ENCODE measurements at places on chromosomes 1 and 21.

DNA sequence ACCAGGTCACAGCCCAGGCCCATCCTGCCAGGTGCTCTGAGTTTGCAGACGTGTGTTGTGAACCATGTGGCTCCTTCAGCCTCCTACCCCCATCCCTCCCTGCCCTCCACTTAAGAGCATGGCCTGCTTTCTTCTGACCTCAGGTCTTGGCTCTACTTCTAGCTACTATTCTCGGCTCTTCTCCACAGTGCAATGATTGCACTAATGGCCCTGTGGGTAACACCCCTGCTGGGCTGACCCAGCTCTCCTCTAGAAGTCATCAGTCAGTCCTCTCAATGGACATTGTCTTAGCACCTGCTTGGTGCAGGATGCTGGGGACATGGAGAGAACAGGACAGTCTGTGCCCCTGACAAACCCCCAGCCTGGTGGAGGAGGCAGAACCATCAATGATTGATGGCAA, 22.2 kb upstream of the IFFO2 start:
- no peak for DNase-seq

GRCh38 chr1:66519992-66520391, 14.0 kb upstream of the SGIP1 start:
- no peak for DNase-seq

DNA sequence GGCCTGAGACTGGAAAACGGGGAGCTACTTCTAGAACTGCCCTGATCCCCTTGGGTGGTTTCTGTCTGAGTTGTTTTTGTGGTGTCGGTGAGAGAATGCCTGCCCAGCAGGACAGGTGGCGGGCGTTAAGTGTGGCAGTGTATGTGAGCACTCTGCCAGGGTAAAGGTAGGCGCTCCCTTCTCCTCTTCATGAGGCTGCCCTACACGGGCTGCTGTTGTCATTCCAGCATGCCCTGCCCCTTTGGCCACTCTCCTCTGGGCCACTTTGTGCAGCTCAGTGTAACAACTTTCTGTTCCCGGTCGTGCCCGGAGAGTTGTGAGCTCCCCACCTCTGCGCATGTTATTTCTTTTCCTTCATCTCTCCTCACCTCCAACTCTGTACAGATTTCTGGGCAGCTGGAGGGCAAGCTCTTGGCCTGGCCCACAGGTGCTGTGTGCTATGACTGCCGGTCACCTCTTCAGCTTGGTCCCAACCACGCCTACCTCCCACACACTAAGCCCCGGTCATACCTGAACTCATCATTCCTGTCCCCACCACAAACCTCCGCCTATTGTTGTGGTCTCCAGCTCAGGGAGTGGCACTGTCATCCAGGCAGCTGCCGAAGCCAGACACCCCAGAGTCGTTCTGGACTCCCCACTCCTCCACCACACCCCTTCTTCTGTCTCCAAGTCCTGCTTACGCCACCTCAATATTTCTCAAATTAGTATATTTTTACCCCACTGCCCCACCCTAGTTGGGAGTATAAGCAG, 69.0 kb downstream of the GADD45A start:
- no peak for DNase-seq

DNA sequence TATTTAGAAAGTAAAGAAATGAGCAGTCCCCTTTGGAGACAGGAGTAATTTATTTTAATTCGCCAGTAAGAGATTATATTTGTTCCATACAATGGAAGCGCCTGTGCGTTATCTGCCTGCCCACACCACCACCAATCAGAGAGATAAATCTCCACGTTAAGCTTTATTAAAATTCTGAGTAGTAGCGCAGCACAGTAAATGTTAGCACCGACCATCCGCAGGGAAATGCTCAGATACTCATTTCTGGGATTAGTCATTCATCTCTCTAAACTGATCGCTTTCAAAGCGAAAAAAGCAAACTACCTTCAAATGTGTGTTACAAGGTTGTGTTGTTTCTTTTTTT, 1.2 kb downstream of the ETS2 start:
- no peak for DNase-seq

DNA sequence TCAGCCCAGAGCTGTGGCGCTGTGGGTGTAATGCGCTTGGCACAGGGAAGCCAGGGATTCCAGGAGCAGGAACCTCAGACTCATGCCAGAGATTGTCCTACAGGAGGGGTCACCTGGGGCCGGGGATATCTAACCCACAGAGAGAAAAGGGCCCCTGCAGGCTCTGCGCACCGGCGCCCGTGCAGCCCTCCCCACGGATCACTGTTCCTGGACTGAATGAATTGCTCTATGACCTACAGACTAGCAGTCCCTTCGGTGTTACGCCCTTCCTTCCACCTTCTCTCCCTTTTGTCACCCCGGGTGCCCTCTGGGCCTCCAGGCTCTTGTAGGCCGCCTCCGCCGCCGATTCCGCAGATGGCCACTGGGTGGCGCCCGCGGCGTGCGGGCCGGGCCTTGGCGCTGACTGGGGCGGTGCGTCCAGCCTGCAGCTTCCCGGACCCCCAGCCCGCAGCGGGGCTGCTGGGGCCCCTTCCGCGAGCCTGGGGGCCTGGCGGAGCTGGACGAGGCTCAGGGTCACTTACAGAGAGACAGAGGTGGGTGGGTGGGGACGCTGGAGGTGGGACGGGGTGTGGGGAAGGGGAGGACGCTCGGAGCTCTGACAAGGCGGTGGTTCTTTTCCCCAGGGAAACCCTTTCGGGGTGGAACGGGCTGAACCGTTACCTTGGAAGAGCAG, 101.3 kb downstream of the IER5 start:
- DNase-seq, result peak; percentile 63

GRCh38 chr21:42746593-42747275, 93.3 kb downstream of the PDE9A start:
- DNase-seq, result peak; percentile 9

DNA sequence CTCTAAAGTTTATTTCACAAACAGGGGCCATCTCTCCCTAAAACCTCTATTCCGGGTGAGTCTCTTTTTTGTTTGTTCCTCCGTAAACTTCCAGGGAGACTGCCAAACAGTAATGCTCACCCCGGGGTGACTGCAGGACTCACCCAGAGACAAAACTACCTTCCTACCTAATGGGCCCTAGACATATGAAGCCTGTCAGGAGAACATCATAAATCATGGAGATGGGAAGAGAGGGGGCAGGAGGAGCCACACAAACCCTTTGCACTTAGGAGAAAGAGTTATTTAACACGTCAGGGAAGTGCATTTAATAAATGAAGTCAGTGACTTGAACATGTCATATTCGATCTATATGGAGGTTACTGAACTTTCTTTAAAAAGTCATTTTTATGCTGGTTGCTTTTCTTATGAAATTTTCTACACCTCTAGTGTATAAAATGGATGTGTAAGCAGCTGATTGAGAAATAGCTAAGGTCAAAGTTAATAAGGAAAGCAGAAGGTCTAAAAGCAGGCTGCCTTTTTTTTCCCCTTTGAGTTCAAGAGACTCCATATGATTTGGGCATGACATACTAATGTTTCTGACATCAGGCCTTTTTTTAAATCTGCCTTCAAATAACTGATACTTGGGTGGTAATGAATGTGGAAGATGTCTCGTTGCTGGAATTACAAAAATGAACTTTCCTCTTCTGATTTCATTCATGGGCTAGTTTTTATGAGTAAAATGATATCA, 286.9 kb upstream of the USP25 start:
- DNase-seq, result no peak

- no peak for DNase-seq
Measured at GRCh38 chr1:58907398-58907797, 123.6 kb upstream of the JUN start.

- no peak for DNase-seq
Measured at GRCh38 chr1:8813016-8813763, 4.2 kb downstream of the RERE start.

DNA sequence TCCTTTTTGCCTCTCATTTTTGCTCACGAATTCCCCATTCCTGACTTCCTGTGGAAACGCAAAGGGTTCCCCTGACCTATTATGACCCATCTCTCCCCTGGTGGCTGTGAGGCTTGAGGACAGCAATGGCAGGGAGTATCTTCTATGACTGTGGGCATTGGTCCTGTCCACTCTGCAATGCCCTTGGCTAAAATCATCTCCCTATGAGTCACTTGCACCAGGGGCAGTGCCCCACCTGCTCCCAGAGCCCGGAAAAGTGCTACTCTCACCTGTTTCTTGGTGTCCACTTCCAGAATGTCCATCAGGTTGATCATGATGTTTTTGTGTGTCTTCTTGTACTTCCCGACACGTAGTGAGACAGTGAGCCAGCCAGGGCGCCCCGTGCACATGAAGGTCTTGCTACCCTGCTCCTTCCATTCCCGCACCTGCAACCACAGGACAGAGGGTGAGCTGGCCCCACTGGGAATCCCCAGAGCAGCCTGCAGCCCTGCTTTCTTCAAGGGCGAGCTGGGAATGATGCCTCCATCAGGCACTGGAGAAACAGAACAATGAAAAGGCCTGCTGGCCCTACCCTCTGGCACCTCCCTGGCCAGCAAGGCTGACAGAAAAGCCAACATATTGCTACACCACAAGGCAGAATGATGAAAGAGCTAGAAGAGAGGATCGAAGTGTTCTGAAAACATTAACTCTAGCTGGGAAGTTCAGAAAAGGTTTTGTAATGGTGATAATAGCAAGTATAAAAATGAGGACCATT, 3.5 kb downstream of the DHCR24 start:
- DNase-seq, result no peak

DNA sequence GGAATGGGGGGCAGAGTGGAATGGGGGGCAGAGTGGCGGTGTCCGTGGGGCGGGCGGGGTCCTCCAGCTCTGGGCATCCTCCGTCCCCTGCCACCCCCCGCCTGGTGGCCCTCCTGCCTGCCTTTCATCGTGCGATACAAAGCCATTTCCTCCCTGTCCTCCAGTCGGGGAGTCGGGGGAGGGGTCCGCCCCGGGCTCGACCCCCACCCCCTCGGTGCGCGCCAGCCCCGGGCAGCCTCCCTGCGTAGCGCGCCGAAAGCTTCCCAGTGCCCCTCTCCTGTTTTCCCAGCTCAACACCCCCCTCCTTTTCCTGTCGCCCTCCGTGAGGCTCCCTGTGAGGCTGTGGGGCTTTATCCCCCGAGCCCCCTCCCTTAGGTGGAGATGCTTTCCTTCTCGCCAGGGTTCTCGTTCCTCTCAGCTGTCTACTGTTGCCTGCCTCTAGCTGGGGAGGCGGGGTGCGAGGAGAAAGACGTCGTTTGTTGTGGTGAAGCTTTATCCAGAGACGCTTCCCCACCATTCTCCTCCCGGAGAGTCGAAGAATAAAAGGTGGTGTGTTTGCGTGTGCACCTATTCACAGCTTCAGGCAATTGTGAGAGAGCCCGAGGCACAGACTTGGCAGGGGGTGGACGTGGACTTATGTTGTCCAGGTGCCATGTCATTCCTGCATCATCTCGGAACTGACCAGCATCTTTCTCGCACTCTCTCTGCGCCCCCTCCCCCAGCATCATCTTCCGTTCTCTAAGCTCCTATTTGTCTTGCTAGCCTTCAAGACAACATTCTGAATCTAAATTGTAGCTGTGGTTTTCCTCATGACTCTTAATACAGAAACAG, 848 bp downstream of the DNM3 start:
- no peak for DNase-seq

DNA sequence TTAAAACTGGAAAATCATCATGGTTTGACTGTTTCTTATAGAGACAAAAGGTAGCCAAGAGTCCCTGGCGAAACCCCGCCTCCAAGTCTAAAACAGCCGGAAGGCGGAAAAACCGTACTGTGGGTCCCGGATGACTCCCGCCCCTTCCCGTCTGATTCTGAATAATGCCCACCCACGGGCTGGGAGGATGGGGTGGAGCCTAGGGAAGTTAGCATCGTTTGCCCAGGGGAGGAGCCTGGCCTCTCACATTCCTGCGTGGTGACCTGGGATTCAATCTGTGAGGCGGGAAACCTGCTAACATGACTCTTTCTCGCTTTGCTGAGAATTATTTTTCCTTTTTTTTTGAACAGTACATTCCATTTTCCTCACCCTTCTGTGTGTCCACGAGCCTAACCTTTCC, 124.9 kb downstream of the KCNK1 start:
- no peak for DNase-seq

DNA sequence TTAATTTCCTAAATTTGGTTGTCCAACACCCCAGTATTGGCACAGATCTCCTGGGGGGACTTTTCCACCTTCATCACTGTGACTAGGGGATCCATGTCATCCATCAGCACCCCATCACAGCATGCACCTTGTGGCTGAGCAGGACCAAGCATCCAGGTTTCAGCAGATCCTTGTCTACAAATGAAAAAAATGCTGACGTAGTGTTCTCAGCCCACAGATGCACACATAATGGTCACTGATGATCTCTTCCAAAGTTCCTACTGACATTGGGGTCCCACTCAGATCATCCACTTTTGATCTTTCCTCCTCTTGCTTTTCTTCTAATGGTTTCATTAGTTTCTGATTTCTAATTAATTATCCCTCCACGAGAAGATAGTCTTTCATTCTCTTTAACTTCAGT, 373.1 kb downstream of the TBX15 start:
- no peak for DNase-seq

DNA sequence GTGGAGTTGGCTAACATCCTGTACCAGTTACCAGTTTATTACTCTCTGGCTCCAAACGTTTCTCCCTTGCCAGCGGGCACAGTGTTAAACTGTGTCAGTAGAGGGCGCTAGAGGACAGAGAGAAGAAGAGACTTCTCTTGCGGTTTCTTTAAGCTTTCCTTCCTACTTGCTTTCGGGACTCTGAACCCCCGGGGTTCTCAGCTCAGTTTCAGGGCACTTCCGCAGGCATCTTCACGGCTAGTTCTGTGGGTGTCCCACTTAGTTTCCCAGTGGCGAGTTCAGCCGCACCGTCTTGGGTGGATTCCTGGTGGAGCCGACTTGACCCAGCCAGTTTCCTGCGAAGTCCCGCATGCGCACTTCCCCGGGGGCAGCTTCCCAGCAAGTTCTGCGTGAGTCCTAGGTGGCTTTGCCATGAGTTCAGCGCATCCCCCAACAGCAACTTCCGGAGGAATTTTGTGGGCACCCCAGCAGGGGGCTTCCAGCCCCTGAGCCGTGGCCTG, 37.9 kb upstream of the BTG2 start:
- peak; percentile 65 for DNase-seq

DNA sequence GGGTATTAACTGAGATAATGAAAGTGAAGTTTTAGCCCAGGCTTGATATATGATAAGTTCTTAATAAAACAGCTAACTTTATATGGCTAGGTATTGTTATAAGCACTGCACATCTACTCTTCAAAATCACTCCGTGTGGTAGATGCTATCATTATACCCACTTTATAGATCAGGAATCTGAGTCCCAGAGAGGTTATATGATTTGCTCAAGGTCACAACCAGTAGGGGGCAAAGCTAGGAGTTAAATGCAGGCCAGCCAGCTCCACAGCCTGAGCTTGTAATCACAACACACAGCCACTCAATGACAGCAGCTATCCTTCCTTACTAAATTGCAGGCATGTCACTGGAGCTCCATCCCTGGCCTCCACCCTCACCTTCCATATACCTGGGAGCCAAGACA, 115.8 kb downstream of the CAPN8 start:
- no peak for DNase-seq
